ENCODE measurements at places on chromosomes 5 and 9.
A peak's percentile ranks its signal among the peaks of the same experiment; 100 is the strongest.

DNA sequence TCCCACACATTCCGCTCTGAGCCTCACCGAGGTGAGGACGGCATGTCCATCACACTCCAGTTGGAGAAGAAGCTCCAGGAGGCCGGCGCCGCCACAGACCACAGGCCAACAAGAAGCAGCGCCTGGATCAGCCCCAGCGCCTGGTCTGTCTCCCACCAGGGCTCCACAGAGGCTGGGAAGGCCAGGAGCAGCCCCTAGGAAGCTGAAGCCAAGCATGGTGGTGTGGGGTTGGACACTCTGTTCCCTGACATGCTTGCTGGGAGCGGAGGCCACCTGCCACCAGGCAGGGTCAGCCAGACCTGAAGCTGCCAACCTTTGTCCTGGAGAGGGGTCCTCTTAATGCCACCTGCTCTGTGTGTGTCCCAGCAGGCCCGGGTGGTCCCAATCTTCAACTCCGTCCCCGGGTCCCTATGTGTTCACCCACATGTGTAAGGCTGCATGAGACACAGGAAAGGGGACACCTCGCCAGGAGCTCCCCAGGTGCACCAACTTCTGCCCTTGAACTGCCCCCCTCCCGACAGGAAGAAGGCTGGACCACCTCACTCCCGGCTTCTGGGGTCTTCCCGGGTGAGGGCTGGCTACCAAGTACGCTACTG is 140.1 kb upstream of the PPP1R26 start:
- DNase-seq, result no peak

DNA sequence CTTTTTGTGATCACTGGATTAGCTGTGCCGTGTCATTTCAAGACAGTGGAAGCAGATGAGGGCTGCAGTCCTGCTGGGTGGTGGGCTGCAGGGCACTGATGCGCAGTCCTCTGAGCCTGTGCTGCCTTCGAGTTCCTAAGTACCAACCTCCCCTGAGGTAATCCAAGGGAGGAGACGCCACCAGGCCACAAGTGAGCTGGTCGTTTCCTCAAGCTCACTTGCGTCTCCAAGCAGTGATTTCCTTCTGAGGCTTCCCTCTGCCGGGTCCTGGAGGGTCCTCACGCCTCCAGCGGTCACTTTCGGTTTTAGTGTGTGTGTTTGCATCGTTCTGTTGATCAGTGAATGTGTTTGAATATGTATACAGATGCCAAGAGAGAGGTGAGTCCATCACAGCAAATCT is 115.7 kb downstream of the TRIO start:
- no peak for DNase-seq

DNA sequence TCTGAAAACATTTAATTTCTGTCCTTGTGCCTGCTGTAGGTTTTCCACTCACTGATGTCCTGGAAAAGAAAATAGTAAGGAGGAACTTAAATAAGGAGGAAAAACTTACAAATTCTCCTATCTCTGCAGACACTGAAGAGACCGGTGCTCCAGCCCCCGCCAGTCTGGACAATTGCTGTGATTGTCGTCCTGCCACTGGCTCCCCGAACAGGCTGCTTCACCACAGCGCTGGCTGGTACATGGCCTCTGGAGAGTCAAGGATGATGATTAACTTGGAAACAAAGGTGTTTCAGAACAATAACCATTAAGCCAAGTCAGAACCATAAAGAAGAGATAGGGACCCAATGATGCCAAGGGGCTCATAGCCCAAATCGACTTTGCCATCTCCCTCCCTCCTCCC is 7.3 kb downstream of the PLAC8L1 start:
- no peak for DNase-seq

DNA sequence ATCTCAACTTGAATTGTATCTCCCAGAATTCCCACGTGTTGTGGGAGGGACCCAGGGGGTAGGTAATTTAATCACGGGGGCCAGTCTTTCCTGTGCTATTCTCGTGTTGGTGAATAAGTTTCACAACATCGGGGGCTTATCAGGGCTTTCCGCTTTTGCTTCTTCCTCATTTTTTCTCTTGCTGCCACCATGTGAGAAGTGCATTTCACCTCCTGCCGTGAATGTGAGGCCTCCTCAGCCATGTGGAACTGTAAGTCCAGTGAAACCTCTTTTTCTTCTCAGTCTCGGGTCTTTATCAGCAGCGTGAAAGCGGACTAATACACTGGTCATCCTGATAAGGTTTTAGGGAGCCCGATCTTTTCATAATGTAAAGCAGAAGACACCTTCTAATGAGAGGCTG is 687.0 kb upstream of the FTMT start:
- no peak for DNase-seq

GRCh38 chr9:36897478-36897877 is 136.6 kb downstream of the PAX5 start:
- DNase-seq, result no peak

GRCh38 chr9:8332871-8333270 is 533.3 kb upstream of the DMAC1 start:
- no peak for DNase-seq

GRCh38 chr9:127418037-127418471 is 6.1 kb upstream of the ZNF79 start:
- DNase-seq, result no peak

GRCh38 chr5:131634238-131634637 is 791 bp downstream of the RAPGEF6 start:
- no peak for DNase-seq

GRCh38 chr5:77337686-77338085 is 127.2 kb downstream of the PDE8B start:
- DNase-seq, result no peak

- no peak for DNase-seq
These were observed 13.8 kb downstream of the CSNK1A1 start for GRCh38 chr5:149537374-149537975.

GRCh38 chr5:179054036-179054785 is 6.0 kb upstream of the ZNF354C start:
- no peak for DNase-seq

DNA sequence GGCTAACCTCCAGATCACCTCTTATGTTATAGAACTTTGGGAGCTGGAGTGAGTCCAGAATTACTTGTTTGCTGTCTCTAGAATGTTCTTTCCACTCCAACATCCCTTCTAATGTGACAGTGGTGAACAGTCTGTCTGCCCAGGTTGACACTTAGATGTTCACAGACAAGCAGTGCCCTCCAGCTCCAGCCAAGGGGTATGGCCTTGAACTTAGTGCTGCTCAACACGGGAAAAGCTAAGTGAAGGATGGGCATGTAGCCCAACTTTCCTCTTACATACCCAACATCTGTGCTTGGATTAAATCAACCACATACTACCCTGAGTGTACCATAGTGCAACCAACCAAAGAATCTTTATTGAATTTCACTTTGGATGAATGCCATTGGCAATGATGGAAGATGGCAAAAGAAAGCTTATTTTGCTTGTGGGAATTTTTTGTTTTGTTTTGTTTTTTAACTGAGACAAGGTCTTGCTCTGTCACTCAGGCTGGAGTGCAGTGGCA is 201.2 kb downstream of the NXNL2 start:
- DNase-seq, result no peak

- no peak for DNase-seq
These were observed 174.1 kb downstream of the KDM4C start for GRCh38 chr9:6931913-6932312.

GRCh38 chr9:1253064-1253979 is 203.2 kb downstream of the DMRT2 start:
- DNase-seq, result no peak

- DNase-seq, result no peak
These were observed 144.1 kb downstream of the CCDC171 start for GRCh38 chr9:15696979-15697378.

DNA sequence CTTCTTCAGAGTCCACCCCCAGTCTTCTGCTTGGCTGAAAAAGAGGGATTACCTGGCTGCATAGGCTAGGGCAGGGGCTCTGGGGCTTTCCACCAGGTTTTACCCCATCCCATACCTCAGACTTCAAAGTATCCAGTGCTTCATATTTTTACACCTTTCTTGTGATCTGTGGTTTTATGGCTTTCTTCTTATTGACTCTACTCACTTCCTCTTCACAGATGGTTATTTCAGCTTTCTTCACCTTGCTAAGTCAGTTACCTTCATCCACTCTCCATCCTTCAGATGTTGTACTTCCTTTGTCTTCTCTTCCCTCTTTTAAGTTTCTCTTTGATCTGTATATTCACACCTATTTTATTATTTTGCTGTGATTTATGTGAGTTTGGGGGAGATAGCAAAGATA is 104.3 kb downstream of the GRIA1 start:
- no peak for DNase-seq

- DNase-seq, result peak; percentile 87
These were observed 85.4 kb downstream of the TMEM167A start for GRCh38 chr5:82991678-82992323.

DNA sequence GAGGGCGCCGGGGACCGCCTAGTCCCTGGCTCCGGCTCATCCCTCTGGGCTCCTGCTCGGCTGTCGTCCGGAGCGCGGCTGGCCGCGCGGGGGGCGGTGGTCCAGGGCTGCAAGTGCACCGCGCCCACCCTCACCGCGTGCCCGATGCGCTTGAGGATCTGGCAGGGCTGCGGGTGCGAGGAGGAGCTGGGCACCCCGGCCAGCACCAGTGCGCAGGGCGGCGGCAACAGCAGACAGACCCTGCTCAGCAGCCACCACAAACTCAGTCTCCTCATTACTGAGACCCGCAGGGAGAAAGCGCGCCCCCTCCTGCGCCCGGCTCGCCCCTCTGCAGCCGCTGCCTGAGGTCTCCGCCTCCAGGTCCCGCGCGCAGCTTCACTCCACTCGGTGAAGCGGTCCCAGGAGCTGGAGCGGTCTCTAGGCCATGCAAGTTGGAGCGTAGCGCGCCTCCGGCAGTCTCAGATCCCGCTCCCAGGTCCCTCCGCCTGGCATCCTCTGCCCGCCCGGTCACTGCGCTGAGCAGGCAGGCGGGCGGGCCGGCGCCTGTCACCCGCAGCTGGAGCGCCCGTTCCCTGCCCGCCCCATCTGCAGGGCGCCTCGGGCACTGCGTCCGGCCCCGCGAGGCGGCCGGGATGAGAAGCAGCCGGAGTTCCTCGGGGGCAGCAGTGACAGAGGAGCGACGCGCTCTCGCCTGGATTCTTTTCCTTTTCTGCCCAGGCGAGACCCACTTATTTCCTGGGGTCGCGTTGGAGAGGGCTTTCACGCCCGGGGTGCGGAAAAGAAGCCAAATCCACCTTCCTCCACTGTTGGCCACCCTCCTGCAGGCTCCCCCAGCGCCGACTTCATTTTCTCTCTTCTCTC is 512 bp downstream of the GRIN3A start:
- DNase-seq, result no peak

- DNase-seq, result no peak
These were observed 120.5 kb upstream of the BOD1 start for GRCh38 chr5:173736923-173737412.

DNA sequence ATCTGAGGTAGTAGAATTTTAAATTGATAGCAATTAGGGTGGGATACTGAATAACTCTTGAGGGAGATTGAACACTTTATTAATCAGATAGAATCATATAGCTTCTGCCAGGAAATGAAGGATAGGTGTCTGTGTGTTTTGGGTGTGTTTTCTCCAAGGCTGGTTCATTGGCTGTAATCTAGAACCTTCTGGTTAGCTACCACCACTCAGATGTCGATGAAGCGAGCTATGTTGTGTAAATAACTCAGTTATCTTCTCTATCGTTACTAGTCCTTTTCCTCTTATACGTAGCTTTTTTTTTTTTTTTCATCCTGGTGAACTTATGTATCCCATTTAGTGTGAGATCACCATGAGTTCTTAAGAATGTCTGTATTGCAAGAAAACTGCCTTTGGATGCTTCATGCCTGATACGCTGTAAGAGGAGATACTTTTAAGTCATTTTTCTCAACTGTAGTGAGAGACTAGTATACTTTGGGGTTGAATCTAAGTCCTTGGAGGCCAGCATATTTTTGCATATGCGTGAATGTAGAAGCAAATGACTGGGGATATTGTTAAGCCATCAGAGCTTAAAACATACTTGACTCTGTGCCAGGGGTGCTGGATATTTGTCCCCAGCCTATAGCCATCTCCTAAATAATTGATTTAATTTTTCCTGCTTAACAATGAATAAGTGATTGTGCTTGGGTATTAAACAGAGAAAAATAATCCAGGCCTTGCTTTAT is 2.1 kb downstream of the TNFAIP8 start:
- no peak for DNase-seq

DNA sequence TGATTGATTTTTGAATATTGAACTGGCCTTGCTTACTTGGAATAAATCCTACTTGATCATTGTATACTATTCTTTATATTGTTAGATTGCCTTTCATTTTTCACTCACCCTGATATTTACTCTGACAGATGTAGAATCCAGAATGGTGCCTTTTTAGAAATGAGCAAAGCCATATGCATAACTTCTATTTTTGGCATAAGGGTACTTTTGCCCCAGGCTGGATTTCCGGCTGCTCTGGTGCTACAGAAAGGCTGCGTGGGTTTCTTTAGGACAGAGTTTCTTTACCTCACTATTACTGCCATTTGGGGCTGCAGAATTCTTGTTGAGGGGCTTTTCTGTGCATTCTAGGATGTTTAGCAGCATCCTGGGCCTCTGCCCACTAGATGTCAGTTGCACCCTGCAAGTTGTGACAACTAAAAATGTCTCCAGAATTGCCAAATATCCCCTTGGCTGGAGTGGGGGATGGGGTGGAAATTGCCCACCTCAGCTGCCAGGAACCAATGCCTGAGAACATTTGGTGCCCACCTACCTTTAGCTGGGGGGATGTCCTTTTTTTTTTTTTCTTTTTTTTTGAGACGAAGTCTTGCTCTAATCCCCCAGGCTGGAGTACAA is 50.1 kb downstream of the SLC36A1 start:
- no peak for DNase-seq

- DNase-seq, result peak; percentile 66
These were observed 1.2 kb downstream of the VCAN start for GRCh38 chr5:83472508-83473345.

- DNase-seq, result no peak
These were observed 274.7 kb downstream of the CETN3 start for GRCh38 chr5:90134892-90135291.

DNA sequence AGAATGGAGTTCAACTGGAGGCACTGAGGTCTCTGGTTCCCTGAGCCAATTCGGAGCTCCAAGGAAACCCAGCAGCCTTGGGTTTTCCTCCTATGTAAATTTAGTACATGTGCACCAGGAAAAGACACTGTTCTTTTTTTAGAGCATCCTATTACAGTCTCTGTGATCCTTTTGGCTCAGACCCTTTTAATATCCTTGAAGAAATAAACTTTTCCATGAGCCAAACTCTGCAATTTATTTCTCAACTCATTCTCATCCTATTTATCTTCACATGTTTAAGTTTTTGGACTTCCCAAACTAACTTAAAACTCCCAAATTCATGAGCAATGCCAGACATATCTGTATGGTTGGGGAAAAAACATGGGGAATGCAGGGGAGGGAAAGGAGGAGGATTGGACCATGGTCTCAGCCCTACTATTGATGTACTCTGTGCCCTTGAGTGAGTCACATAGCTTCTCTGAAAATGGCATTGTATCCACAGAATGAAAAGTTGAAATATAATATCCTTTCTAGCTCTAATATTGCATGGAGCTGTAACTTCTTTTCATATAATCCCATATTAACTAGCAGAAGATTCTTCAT is 76.6 kb downstream of the PAPPA start:
- no peak for DNase-seq

GRCh38 chr5:156594406-156594805 is 255.7 kb upstream of the PPP1R2B start:
- DNase-seq, result no peak

Data from SJSA1 (cell line).